ENCODE measurements at places on chromosomes 13 and 19. TPM values are rescaled to one million over a fixed set of nuclear protein-coding genes. Genes with fewer than 3 reads are reported as not detected.

GRCh38 chr19:13619203-13619632 is 112.9 kb upstream of the CACNA1A start:
- no peaks in the 10 kb centered on the region for H3K4me1 ChIP-seq
- H3K4me3 ChIP-seq = no peak overlapping the region
- H3K36me3 ChIP-seq = no peaks in the 10 kb centered on the region
- H3K27me3 ChIP-seq = peaks cover 50% of the 10 kb centered on the region

DNA sequence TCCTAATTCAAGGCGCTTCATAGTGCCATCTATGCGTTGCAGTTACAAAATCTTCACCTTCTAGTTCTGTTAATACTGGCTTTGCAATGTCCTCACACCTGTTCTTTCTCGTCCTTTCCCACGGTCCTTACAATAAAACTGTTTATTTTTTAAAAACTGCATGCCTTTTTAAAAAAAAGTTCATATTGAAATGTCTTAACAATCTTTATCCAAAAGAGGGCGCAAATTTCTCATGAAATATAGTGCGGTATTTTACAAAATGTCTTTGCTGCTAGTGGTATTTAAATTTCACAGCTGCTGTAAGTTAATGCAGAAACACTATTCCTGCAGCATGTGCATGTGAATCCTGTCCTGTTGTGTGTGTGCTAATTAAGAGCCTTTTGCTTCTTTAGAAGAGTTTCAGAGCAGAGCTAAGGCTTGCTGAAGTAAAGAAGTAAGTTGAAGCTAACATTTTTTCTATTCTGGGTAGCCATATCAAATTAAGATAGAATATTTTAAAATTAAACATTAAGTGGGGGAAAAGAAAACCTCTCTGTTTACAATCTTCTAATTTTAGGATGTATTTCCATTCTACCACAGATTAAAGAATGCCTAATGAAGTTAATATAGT is 15.8 kb upstream of the CLDN10 start:
- no peaks in the 10 kb centered on the region for H3K36me3 ChIP-seq
- no peaks in the 10 kb centered on the region for H3K4me1 ChIP-seq
- DNase-seq = no peak
- H3K27ac ChIP-seq = no peak overlapping the region
- peaks cover 15% of the 10 kb centered on the region for H3K27me3 ChIP-seq

DNA sequence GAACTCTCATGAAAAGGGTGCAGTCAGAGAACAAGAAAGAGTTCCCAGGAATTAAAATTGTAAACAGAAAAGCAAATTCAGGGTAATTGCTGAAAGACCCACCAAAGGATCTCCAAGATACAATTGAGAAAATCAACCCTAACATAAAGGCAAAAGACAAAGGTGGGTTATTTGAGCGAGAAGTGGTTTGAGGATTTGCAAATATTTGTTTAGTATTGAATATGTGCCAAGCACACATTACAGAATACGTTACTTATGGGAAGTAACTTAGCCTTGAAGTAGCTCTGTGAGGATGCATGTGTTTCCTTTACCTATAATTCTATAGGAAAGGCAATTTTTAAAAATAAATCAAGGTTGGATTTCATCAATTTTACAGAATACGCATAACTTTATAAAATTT is 10.0 kb upstream of the CEACAM21 start:
- peaks cover 70% of the 10 kb centered on the region for H3K4me1 ChIP-seq
- DNase-seq = no peak
- peaks cover 4% of the 10 kb centered on the region for H3K36me3 ChIP-seq
- H3K4me3 ChIP-seq = no peak overlapping the region
- no peak overlapping the region for H3K27ac ChIP-seq

DNA sequence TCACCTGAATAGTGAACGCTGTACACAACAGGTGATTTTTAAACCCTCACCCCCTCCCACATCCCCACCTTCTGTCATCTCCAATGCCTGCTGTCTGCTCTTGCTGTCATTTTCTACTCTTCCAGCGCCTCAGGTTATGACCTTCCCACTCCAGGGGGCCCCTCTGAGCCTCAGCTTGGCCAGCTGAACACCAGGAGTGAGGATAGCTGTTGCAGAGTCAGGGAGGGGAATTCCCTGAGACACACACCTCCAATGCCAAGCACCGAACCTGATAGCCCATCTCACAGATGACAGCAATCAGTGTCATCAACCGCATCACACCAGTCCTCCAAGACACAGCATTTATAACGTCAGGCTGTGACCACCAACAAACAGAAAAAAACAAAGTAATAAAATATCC is 193.5 kb downstream of the ZNF536 start:
- no peak for DNase-seq
- H3K4me1 ChIP-seq = no peaks in the 10 kb centered on the region
- H3K4me3 ChIP-seq = no peak overlapping the region
- H3K27me3 ChIP-seq = no peaks in the 10 kb centered on the region
- no peak overlapping the region for H3K27ac ChIP-seq
- H3K36me3 ChIP-seq = no peaks in the 10 kb centered on the region

- H3K4me3 ChIP-seq = no peak overlapping the region
- peak overlapping the region; percentile 72 for H3K27ac ChIP-seq
- DNase-seq = no peak
- H3K4me1 ChIP-seq = peaks cover 8% of the 10 kb centered on the region
- peaks cover 58% of the 10 kb centered on the region for H3K36me3 ChIP-seq
These were observed 5.8 kb upstream of the USE1 start for GRCh38 chr19:17209126-17210036.

- no peak overlapping the region for H3K4me3 ChIP-seq
- H3K27me3 ChIP-seq = peaks cover 21% of the 10 kb centered on the region
- no peak for DNase-seq
- no peak overlapping the region for H3K27ac ChIP-seq
- no peaks in the 10 kb centered on the region for H3K36me3 ChIP-seq
- peaks cover 3% of the 10 kb centered on the region for H3K4me1 ChIP-seq
These were observed 1.5 kb downstream of the DZIP1 start for GRCh38 chr13:95642999-95643398.

- H3K27ac ChIP-seq = no peak overlapping the region
- no peaks in the 10 kb centered on the region for H3K4me1 ChIP-seq
- no peak for DNase-seq
- H3K36me3 ChIP-seq = no peaks in the 10 kb centered on the region
- no peak overlapping the region for H3K4me3 ChIP-seq
These were observed 349.6 kb upstream of the PCDH20 start for GRCh38 chr13:61765181-61765742.

GRCh38 chr13:47117268-47117667 is 220.4 kb upstream of the HTR2A start:
- no peaks in the 10 kb centered on the region for H3K4me1 ChIP-seq
- H3K4me3 ChIP-seq = no peak overlapping the region
- no peaks in the 10 kb centered on the region for H3K36me3 ChIP-seq
- DNase-seq = no peak

- H3K27me3 ChIP-seq = no peaks in the 10 kb centered on the region
- peaks cover 6% of the 10 kb centered on the region for H3K4me1 ChIP-seq
- H3K4me3 ChIP-seq = no peak overlapping the region
- H3K36me3 ChIP-seq = no peaks in the 10 kb centered on the region
These were observed 29.0 kb upstream of the CXCL17 start for GRCh38 chr19:42471554-42472249.

GRCh38 chr19:10292789-10293636 is 3.3 kb downstream of the ICAM5 start:
- no peak overlapping the region for H3K27ac ChIP-seq
- H3K4me1 ChIP-seq = peaks cover 66% of the 10 kb centered on the region
- H3K4me3 ChIP-seq = peak overlapping the region; percentile 84
- DNase-seq = no peak

DNA sequence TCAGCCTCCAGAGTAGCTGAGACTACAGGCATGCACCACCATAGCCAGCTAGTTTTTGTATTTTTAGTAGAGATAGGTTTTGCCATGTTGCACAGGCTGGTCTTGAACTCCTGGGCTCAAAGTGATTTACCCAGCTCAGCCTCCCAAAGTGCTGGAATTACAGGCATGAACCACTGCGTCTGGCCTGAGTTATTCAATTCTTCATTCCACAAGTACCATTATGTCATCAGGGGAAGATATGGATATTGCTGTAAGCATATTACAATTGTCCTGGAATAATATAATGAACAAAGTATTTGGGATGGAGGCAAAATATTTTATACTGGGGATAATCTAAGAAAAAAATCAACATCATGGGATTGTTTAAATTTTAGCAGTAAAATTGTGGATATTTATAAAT is 646.0 kb upstream of the SLITRK6 start:
- H3K4me1 ChIP-seq = no peaks in the 10 kb centered on the region
- no peaks in the 10 kb centered on the region for H3K27me3 ChIP-seq
- no peaks in the 10 kb centered on the region for H3K36me3 ChIP-seq
- no peak overlapping the region for H3K4me3 ChIP-seq
- no peak overlapping the region for H3K27ac ChIP-seq
- DNase-seq = no peak

The HTR2A gene
- total RNA-seq = not detected

The CEACAM16 gene
- not detected for total RNA-seq

The ZNF681 gene
- total RNA-seq = 10.8 TPM

The SIGLEC5 gene
- not detected for total RNA-seq

The FFAR3 gene
- total RNA-seq = not detected

Measured in naive thymus-derived CD8-positive, alpha-beta T cell (primary cell).